HAP-1 (cell line): ENCODE measurements at places on chromosomes 16 and 17.

GRCh38 chr17:41267711-41268110 is 2.5 kb downstream of the KRTAP9-6 start:
- no peak for DNase-seq

GRCh38 chr17:1047177-1047878 is 50.4 kb downstream of the TIMM22 start:
- no peak for DNase-seq

- DNase-seq = no peak
Measured at GRCh38 chr17:27630607-27631410, at the start of gene LGALS9. Gene LGALS9, plus strand, starts transcription at chr17:27631188. Its CDS starts 78 bp downstream, at chr17:27631266.

DNA sequence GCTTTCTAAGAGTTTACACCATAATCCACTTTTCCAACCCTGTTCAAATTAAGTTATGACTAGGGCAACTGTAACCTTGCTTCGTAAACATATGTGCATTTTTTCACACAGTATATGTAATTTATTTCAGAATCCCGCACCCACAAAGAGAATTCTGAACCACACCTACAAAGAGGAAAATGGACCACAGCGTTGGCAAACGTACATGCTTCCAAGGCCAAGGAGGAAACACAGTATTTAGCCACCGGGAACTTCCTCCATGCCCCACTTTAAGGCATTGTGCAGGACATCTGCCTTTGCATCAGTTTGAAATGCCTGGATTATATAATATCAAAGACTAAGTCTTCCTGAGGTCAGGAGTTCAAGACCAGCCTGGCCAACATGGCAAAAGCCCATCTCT is 2.1 kb downstream of the SPATA22 start:
- DNase-seq = no peak

- DNase-seq = peak; percentile 36
Measured at GRCh38 chr16:88857728-88858339, 907 bp downstream of the TRAPPC2L start.

DNA sequence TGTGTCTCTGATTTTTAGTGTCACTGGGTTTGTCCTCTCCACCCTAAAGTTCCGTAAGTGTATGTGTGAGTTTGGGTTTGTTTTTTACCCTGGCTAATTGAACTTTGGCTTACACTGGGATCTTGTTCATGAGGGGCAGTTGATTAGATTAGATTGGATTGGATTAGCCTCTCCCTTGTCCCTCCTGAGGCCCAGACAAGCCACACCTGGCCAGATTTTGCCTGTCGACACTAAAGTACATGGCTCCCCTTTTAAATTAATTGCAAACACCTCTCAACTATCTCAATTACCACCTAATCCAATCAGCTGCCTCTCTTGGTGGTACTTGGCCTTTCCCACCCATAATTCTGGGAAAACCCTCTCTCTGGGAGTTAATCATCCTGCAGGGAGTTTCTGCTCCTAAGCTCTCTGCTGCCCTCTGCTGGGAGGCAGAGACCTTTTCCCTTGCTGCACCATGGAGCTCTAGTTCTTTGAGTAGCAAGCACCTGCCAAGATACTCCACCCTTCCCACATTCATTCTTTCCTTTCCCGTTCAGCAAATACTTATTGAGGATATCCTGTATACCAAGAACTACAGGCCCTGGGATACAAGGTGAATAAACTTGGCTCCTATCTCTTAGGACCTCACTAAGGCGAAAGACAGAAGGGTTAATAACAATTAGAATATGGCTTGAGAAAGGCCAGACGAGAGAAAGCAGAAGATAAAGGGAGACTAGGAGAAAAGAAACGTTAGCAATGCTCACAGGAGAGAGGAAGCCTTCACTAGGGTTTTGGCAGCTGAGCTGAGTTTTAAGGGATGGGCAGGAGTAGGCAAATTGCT is 60.0 kb upstream of the MPHOSPH6 start:
- peak; percentile 88 for DNase-seq

DNA sequence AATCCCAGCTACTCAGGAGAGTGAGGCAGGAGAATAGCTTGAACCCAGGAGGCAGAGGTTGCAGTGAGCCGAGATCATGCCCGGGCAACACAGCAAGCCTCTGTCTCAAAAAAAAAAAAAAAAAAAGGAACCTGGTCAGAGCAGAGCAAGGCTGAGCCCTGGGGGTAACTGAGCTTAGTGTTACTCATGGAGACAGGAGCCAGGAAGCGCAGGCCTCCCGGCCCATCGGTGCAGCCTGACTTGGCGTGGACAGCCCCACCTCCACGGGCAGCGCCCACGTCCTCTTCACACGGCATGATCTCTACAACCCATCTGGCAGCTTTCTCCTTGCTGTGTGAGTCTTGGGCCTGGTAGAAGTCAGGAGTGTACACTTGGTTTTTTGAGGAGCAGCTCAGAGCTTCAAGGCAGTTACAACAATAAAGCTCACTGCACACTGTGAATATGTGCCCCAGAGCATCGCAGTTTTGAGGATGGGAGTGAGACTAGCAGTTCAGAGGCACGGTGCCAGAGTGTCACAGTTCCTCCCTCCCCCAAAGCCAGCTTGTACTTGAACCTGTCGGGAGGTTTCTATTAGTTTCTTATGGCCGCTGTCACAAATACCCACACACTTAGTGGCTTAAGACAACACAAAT is 129.9 kb downstream of the RAP1GAP2 start:
- DNase-seq = no peak

DNA sequence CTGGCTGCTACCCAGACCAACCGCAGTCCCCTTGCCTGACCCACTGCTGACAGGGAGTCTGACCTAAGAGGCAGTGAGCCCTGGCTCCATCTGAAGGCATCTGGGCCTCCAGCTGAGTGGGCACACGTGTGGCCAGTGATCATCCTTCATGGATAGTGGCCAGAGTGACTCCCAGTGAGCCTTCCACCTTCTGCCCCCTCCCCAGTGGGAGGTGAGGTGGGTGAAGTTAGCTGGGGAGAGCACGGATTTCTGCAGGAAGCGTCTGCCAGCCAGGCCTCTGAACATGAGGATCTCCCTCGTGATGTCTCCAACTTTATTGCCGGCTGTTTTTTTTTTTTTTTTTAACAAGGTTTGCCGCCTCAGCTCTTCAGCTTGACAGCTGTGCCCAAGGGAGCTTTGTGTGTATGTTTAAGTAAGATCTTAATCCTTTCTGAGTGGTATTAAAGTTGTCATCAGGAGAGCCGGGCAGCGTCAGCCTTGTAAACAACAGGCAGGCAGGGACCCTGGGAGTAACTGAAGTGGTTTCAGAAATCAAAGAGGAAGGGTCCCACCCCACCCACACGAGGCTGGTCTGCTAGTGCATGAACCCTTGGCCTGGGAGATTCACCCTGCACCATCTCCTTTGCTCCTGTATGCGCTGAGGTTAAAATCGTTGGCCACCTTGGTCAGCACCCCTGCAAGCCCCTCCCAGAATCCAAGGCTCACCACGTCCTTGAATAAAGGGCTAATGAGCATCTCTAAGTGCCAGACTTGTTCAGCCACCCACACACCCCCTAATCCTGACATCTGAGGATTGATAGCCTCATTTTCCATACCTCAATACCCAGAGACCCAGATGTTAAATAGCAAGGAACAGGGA is 33.3 kb downstream of the RHBDL3 start:
- DNase-seq = peak; percentile 76

DNA sequence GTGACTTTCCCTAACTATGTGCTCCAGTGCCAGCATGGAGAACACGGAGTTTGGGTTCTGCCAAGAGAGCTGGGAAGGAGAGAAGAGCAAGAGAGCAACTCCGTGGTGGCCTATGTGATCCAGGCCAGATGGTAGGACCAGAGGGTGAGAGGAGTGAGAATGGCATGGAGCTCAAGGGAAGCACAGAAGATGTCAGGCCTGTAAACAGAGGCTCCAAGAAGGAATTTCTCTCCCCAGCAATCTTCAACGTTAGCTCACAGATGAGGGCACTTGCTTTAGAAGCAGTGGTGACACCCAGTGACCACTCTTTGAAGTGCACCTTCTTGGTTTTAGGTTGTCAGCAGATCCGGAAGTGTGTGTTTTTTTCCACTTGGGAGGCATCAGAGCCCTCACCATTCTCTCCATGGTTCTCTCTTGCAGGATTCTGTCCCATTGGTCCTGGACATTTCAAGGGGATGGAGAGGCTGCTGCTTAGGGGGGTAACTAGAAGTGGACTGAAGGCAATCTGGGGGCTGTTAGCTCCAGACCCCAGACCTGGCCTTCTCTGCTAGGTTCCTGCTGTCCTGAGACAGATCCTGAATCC is 18.1 kb upstream of the TMEM98 start:
- DNase-seq = peak; percentile 78

DNA sequence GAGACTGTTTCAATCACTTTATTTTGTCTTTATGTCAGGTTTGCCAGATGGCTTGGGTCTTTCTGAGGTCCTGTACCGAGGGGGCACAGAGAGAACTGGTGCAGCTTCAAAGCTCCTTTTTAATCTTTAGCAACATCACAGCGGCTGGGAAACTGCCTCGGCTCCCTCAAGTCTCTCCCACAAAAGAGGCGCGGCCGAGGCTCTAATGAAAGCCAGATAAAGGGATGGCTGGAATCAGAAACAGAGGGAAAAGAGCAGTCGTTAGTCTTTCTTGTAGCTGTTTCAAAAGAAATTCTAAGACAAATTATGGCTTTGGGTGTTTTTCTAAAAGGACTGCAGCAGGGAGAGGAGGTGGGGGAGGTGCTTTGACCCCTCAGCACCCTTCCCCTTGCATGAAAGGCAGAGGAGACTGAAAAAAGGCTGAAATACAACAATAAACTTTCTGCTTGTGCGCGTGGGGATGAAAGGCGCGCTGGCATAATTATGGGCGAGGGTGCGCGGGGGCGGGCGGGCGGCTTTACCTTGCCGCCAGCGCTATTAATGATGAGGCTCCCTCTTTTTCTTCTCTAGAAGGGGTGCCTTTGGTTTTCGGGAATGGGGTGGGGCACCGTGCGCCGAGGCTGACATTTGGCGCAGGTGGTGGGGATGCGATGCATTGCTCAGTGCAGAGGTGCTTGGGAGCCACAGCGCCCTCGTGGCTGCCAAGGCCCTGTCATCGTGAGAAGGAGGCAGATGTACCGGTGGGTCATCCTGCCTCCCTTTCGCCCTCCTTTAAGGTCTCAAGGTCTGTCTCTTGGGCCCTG is 22.3 kb upstream of the BRD7 start:
- DNase-seq = peak; percentile 13

- no peak for DNase-seq
Measured at GRCh38 chr16:66030036-66030435, 336.5 kb upstream of the CDH5 start.

DNA sequence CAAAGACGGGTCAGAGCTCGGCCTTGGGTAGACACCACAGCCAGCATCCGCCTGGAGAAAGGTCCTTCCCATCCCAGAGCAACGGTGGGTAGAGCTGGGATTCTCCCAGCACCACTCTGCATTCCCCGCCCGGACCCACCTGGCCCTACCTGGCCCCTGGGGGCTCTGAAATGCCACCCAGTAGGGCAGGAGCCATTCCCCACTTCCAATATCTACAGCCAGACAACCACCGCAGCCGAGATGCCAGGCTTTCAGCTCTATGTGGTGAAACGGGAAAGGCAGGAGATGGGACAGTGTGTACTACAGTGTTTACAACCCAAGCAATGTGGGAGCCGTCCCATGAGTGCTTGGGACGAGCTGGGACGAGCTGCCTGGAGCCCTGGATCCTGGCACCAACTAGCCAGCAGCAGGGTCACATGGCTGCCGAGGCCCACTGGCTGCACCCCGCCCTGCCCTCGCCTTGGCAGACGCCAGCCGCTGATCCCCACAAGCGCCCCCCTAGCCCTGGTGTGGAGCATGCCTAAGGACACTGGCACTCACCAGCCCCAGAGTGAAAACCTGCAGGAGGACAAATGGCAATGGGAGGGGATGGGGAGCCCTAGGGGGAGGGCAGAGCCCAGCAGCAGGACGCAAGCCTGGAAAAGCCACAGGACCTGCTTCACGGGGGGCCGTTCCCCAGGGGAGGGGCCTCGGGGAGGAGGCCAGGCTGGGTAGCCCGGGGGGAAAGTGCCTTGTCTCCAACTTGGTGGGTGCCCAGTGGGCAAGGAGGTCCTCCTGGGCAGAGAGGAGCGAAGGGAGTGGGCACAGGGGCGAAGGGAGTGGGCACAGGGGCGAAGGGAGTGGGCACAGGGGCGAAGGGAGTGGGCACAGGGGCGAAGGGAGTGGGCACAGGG is 13.5 kb downstream of the TMC6 start:
- DNase-seq = no peak

GRCh38 chr16:80994451-80994850 is 12.2 kb downstream of the CMC2 start:
- DNase-seq = no peak

GRCh38 chr17:3032258-3033247 is 30.9 kb downstream of the OR1D5 start:
- DNase-seq = no peak

- no peak for DNase-seq
Measured at GRCh38 chr16:3546986-3547682, 30.1 kb downstream of the NLRC3 start.

GRCh38 chr16:6446370-6446769 is 886.3 kb upstream of the RBFOX1 start:
- no peak for DNase-seq

- DNase-seq = no peak
Measured at GRCh38 chr17:66415366-66416206, 113.2 kb downstream of the PRKCA start.

DNA sequence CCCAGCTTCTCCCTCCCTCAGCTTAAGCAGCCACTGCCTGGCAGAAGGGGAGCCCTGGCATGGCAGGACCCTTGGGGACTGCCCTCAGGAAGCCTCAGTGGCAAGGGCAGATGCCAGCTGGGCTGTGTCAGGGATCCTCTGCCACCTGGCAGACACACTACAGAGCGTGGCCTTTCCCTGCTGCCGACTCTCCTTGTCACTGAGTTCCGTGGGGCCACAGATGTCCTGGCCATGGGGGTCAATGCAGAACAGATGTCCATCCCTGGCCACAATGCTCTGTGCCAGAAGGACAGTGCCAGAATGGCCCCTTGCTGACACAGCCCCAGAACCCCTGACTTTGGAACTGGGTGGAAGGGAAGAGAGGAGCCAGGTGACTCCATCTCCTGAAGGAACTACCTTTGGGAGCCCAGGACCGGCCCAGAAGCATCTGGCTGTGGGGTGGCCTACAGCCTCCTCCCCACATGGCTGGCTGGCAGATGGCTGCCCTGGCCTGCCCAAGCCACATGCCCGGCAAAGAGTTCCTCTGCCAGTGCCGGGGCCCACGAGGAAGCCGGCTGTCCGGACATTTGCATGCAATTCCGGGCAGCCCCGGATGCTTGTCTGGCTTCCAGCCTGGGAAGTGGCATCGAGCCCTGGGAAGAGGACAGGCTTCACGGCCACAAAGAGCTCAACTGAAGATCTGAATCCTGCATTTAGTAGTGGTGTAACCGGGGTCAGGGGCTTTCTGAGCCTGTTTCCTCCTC is 24.1 kb downstream of the NPTX1 start:
- DNase-seq = no peak

- no peak for DNase-seq
Measured at GRCh38 chr16:87236516-87237115, 80.6 kb downstream of the C16orf95 start.

GRCh38 chr17:67055811-67056745 is 11.7 kb downstream of the CACNG1 start:
- no peak for DNase-seq

DNA sequence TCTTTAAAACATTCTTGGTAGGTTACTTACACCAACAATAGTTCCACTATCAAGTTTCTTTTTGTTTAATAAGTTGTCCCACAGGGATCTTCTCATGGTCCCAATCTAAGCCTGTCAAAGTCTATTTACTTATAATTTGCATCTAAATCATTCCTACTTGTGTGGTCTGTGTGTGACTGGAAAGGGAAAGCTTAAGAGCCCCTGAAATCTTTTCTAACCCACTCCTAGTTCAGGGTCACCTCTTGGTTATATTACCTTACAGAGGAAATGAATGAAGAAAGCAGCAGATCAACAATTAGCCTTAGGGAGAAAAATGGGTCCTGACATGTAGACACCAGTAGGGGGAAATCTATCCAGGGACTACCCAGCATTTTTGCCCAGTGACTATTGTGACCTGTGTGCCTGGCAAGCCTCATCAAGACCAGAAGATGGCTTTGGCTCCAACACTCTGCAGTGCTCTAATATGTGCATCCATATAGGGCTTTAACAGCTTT is 110.4 kb upstream of the HAS3 start:
- peak; percentile 50 for DNase-seq
